ENCODE measurements at places on chromosomes 12 and 14. TPM values are rescaled to one million over a fixed set of nuclear protein-coding genes. Genes with fewer than 3 reads are reported as not detected.

The TRIM9 gene
- 4.1 TPM for total RNA-seq

DNA sequence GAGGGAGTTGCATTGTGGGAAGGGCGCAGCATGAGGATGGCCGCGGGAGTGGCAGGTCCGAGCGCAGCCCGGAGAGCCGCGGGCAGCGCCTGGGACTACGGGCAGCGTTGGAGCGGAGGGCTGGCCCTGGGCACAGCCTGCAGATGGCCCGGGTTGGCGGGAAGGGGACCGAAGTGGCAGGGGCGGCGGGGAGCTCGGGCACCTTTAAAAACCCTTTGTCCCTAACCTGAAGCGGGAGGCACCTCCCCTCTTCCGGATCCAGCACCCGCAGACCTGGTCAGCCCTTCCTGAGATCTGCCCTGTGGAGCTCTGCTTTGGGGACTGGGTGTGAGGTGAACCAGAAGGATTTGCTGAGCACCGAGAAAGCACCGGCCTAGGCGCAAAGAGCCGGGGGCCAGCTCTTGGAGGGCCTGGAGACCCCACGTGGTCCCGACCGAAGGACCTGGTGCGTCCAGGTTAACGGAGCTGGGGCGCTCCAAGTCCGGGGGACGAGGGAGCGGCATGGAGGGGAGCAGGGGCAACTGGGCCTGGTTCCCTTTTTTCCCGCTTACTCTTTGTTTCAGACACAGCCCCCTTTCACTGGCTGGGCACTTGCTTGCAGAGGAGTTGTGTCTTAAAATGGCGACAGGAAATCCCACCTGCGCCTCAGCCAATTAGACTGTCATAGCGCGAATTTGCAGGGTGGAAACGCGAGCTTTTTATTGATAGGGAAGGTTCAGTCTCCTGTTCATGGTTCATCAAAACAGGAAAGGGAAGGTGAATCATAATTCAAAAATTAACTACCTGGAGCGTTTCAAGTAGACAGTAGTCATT is 792 bp upstream of the SLC38A1 start:
- DNase-seq, result no peak

The SERPINA10 gene
- total RNA-seq, result not detected

DNA sequence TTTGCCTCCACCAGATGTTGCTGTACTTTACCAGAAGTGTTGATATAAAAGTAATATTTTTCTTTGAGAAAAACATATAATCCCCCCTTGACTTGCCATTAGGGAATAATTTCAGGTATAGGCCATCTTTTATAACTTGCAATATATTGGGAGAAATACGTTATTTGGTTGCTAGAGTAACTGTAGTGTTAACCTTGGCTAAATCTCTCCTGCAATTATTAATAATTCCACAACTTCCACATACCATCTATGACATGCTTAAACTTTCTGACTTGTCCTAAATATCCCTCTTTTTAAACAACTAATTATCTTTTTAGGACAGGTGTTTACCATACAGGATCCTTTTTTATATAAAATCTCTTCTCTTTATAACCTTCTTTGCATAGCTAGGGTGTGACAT is 1048.2 kb downstream of the SLC16A7 start:
- DNase-seq, result no peak

The SPTSSA gene
- 32.0 TPM for total RNA-seq

DNA sequence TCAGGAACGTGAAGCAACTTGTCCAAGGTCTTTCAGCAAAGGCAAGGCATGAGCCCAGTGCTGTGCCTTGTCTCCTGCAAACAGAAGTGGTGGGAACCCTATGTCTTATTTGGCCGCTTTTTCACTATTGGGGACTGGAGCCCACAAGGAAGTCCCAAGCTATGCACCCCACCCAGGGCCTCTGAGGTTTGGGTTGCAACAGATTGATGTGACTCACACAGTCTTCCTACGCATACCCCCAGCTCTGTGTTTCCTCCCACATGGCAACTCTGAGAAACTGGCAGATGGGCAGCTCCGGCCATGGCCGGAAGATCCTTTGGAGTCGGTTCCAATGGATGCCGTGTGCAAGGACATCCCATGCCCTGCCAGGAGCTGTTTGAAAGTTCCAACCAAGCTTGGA is 28.3 kb upstream of the CMKLR1 start:
- no peak for DNase-seq

DNA sequence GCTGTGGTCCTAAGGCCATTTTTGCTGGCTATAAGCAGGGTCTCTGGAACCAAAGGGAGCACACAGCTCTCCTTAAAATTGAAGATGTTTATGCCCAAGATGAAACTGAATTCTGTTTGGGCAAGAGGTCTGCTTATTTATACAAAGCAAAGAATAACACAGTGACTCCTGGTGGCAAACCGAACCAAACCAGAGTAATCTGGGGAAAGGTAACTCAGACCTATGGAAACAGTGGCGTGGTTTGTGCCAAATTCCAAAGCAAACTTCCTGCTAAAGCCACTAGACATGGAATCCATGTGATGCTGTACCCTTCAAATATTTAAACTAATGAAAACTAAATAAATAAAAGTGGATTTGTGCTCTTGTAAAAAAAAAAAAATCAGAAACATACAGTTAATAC is 29.6 kb upstream of the BICDL1 start:
- no peak for DNase-seq

The OR6C2 gene
- total RNA-seq, result not detected

The ACOT6 gene
- 0.63 TPM for total RNA-seq

DNA sequence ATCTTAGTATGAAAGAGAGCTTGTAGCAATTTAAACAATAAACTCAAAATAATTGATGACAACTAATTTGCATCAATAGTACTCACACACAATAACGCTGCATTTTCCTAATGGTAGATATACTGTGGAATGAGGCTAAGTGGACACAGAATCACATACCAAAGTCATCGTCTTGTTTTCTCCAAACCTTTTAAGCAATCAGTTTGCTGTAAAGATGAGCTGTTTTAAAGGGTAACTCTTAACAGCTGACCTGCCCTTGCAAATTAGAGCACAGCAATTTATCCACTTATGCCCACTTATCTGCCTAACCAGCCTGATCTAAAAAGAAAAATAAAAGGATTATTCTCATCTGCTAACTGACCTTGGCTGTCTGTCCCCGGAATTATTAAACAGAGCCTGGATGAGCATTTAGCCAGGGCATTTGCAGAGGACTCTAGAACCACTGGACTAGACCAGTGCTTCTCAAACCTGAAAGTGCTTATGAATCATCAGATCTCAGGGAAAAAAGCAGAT is 174.3 kb upstream of the BCL2L14 start:
- no peak for DNase-seq

DNA sequence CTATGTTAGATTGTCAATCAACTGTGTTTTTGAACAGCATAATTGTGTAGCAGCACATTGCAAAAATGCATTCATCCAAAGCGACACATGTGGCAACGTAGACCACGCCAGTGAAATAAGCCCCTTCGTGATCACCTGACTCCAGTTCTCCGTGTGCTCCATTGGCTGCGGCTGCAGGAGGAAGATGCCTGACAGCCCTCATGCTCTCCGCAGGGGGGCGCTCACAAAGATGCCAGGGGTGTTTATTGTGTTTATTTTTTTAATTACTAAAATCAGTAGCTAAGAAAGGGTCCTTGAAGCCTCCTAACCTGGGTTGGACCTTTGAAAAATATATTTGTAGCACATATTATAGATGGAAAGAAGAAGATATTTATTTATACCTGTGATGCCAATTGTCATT is 116.3 kb downstream of the SLC15A4 start:
- DNase-seq, result no peak

The RBM19 gene
- 32.2 TPM for total RNA-seq

DNA sequence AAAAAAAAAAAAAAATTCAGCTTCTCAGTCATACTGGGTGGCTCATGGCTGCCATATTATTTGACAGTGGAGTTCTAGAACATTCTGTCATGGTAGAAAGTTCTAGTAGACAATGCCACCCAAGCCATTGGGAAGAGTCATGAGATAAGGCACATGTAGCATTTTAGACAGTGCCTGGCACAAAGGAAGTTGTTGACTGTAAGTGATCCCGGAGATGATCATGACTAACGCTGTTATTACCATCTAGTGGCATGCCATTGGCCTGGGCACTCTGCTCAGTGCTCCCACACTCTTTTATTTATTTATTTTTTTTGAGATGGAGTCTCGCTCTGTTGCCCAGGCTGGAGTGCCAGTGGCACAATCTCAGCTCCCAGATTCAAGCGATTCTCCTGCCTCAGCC is 80.4 kb downstream of the FOXN4 start:
- DNase-seq, result no peak

DNA sequence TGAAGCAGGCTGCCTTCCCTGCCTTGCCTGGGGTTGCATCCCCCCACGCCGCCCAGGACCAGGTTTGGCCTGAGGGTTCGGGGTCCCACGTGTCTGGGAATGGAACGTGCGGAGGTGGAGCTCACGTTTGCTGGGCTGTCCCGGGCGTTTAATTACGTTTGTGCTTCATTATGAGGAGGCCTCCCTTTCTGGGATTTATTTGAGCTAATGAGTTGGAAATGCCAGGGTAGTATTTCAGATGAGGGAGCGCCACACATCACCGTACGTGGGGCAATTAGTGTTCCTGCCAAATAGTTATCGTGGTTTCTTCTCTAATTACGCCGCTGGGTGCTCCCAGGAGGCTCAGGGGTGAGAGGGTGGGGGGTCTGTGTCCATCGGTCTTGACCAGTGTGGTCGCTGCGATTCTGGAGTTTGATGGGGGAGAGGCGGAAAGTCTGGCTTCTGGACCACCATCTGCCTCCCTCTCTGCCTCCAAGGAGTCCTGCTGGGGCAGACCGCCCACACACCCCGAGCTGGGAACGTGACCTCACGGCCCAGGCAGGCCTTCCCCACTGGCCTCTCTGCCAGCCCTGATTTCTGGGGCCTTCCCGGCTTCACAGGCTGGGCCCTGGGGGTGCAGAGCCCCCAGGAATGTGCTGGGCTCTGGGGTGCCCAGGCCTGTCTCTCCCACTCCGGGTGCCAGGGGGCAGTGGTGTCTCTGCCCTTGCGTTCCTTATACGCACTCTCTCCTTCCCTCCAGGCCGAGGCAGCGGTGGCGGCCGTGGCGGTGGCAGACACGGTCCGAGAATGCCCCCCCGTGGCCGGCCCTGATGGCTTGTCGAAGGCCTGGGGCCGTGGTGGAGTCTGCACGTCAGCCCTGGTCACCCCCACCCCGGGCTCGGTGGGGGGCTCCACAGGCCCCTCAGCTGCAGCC is 18.9 kb downstream of the KIF26A start:
- no peak for DNase-seq

GRCh38 chr12:30019366-30020140 is 235.8 kb upstream of the TMTC1 start:
- no peak for DNase-seq

- DNase-seq, result no peak
These were observed 67.8 kb upstream of the GRIP1 start for GRCh38 chr12:66746489-66747201.

- no peak for DNase-seq
These were observed at the start of gene ST8SIA1 for GRCh38 chr12:22334410-22335100. TSS of gene ST8SIA1 (minus strand) at chr12:22334707. CDS start at chr12:22334232, 475 bp downstream.

DNA sequence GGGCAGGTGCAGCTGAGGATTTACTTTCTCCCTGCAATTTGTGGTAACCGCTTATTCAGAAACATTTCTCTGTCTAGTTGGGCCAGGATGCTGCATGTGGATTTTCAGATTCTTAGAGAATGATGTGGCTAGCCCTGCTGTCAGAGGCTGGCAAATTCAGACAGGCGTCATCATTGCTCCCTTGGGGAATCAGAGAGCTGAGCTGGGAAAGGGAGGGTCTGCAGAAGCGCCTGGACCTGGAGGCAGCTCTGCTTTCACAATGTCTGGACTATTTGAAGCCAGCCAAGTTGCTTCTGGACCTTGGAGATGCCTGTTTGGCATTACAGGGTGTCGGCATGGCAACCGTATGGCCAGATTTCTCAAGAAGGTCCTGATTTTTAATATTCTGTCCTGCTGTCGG is 3.4 kb downstream of the GALNT16 start:
- peak; percentile 44 for DNase-seq

The ATP23 gene
- 5.1 TPM for total RNA-seq

The NKX2-1 gene
- total RNA-seq, result not detected

DNA sequence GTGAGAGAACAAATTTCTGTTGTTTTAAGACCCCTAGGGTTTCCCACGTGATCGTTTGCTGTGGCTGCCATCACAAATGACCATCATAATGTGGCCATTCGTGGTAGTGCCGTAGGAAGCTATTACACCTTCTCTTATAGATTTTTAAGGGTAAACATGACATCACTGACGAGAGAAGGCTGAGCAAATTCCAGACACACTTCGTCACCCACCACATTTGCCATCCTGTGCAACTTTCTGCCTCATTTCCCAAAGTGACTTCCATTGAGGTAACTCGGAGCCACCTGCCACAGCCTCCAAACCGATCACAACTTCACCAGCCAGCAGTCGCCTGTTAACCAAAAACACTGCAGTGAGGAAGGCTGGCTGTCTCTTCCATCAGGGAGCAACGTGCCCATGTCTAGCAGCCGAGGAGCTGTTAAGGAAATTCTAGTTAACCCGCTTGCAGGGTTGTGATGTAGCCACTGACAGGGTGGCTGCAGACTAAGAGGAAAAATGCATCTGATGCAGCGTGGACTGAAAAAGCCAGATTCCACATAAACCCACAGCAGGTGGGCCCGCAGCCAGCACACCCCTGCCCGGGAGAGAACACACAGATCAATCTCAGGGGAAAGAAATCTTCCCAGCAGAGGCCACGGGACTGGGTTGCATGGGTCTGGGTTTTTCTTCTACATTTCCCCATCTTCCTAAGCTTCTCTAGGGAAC is 44.6 kb downstream of the CCDC85C start:
- no peak for DNase-seq

GRCh38 chr12:19712041-19712440 is 272.7 kb downstream of the AEBP2 start:
- no peak for DNase-seq

DNA sequence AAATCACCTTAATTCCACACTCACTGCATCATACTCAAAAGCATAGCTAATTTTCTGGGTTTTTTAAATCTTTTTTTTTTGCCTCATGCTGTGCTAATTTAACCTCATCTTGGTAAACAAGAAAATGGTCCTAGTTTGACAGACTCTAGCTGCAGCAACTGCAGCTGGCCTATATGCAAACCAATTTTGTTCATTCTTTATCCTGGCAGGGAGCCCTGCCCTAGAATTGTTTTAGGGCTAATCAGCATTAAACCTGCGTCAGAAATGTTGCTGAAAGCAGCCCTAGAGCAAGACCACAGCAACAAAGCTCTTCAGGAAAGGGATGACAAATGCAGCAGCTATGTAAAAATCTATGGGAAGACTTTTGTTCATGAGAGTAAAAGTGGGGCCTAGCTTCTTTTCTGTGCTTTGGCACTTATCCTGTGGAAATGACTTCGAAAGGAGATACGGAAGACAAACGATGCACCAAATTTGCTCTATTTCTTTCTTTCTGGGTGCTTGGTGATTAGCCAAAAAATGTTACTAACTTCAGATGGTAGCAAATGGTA is 72.2 kb downstream of the DENND5B start:
- no peak for DNase-seq
